ENCODE measurements at places on chromosomes 7 and 10.

- DNase-seq: no peak
These were observed 5.2 kb upstream of the HOXA2 start for GRCh38 chr7:27107391-27108381.

- peak; percentile 37 for DNase-seq
These were observed 621 bp downstream of the P4HA1 start for GRCh38 chr10:73096041-73096448.

GRCh38 chr10:87660484-87661133, 931 bp downstream of the PAPSS2 start:
- no peak for DNase-seq

- DNase-seq: no peak
These were observed 102.5 kb downstream of the PCLO start for GRCh38 chr7:83060218-83060617.

GRCh38 chr10:12420530-12421120, 71.3 kb downstream of the CAMK1D start:
- no peak for DNase-seq

DNA sequence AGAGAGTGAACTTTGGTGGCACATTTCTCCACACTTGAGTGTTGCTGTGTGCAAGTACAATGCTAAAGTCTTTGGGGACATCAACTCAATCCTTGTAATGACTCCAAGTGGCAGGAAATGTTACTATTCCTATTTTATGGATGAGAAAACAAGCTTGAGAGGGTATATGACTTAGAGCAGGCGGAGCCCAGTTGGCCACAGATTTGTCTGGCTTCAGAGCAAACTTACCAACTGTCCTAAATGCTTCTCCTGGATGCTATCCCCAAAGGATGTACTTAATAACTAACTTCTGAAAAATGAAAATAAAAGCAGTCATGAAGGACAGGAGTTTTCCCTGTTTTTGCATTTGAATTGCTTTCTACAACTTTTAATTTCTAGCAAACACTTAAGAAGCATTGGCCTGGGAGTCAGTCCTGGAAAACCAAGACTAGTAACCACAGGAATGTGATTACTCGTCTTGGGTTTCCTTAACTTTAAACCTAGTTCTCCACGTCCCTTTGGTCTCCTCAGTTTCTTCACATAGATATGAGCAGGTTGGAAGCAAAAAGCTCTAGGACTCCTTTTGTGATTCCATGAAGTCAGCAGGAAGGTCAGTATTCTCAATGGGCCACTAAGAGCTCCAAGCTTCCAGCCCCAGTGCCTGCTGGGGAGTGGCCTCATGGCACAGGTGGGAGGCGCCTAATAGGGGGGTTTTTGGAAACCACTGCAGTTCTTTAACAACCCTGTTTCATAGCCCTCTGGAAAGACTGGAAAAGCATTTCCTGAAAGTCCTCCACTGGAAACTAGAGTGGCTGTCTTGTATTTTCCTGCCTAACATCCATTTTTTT, 140.8 kb downstream of the GLCCI1 start:
- no peak for DNase-seq

DNA sequence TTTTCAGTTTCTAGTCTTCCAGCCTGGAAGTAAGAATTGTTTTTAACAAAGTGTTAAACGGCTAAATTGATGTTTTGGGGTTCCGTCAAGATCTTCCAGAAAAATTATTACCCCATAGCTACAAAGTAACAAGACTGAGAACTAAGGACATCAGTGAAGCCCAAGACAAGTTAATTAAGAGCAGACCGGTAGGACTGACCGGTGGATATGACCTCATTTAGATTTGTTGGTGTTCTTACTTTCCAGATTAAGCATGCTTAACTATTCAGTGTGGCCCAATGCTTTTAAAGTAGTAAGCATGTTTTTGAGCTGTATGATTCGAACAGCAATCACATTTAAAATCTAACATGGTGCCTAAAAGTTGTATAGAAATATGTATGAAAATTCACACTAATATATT, 73.1 kb upstream of the RPA3 start:
- no peak for DNase-seq

- DNase-seq: no peak
These were observed 309.4 kb downstream of the RPS24 start for GRCh38 chr10:78342827-78343653.

DNA sequence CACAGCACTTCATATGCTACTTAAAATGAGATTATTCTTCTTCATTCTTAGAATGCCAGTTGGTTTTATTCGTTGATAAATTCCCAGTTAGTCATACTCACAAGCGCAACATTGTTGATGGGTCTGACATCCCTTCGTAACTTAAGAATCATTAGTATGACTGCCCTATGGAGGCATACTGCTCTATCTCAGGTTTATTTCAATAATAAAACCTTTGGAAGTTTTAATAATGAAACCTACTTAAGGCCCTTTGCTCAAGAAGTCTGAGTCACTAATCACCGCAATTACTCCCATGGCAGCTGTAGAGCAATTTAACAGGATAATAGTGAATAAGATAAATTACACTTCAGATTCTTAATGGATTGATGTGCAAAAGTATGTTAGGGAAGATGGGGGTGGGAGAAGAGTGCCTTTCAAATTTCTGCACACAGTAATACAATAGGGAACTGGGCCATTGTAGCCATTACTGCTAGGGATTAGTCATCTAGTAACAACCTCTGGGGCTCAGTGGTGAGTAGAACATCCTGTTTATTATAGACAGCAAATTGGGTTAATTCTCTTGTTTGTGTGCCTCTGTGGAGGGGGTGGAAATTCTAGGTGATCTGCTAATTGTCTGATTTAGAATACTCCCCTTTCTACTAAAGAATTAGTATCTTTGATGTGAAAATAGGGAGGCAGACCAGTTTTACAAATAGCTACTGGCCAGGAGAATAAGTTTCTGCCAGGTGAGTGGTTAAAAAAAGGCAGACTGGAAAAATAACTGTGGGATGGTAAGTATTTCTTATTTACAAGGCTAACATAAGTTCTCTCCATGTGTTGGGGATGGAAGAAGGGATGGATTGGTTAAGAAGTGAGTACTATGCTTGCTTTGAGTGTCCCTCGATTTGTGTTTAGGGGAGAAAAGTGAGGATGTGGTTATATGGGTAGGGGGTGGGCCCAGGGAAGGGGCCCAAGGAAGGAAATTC, 74.5 kb upstream of the VKORC1L1 start:
- no peak for DNase-seq

DNA sequence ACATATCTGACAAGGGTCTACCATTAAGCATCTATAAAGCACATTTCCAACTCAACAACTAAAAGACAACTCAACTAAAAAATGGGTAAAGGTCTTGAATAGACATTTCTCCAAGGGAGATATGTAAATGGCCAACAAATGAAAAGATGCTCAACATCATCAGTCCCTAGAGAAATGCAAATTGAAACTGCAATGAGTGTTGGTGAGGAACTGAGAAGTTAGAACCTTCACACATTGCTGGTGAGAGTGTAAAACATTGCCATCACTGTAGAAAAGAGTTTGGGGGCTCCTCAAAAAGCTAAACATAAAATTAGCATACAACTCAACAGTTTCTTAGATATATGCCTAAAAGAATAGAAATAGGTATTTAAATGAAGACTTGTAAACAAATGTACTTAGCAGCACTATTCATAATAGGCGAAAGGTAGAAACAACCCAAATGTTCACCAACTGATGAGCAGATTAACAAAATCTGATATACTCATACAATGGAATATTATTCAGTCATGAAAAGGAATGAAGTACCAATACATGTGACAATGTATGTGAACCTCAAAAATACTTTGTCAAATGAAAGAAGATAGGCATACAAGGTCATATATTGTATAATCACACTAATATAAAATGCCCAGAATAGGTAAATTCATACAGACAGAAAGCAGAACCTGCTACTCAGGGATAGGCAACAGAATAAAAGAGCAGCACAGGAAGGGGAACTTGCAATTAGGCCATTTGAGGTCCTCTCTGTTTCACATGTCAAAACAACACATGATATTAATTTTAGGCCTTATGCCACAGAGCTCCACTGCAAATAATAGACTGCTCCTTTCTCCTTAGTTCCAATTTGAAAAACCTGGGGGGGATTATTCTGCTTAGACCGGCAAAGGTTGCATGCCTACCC, 10.6 kb upstream of the LRRC72 start:
- DNase-seq: no peak

DNA sequence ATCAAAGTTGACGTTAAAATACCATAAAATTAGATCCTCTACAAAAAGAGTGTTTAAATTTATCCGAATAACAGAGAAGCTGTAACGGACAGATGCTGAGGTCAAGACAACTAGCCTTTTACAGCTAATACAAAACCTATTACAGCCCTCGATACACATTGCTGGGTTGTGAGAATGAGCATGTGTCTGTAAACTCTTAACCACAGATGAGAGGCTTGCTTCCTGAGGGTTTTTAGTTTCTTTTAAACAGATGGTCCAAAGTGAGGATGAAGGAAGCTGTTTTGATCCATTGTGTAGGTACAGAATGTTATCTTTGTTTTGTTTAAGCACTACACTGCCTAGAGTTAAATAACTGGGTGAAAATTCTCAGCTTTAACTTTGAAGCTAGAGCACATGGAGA, 578.2 kb downstream of the PARD3 start:
- DNase-seq: no peak

DNA sequence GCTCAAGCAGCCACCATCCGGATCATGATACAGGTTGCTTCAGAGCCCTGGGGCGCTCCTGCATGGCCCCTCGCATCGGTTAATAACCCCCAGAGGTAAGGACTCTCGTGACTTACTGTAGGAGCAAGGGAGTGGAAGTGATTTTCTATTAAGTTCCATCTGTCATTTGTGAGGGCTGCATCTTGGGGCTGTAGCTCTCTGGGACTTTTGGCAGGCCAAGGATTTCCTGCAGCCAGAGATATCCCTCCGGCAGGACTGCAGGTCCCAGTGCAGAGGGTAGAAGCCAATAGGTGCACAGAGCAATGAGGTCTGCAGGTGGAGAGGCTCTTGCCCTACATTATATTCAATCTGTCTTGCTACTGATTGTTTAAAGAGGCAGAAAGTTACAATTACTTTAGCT, 356.8 kb upstream of the ADARB2 start:
- DNase-seq: no peak

Measured in stimulated activated CD8-positive, alpha-beta memory T cell treated with anti-CD3 and anti-CD28 coated beads, Interleukin-7, amount 100 ng/mL, for 1 hour (primary cell).